ENCODE measurements at places on chromosomes 5 and 9.

GRCh38 chr9:34611251-34611810 is 566 bp downstream of the RPP25L start:
- no peak for DNase-seq

DNA sequence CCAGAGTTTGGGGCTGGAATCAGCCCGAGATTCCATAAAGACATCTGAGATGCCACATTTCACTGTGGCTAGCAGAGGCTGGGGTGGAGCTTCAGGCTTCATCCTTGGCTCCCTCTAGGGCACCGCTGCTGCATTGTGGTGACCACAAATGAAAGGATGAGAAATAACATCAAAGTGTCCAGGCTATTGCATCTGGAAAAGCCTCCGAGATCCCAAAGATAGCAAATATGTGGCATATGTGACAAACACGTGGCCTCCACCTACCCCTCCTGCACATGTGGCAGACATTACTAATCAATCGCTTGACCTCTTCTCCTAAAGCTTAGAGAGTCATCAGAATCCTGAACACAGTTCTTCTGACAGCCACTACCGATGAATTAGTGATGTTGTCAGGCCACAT is 4.5 kb downstream of the SPARC start:
- DNase-seq: no peak

GRCh38 chr5:32587067-32587551 is 1.8 kb downstream of the SUB1 start:
- DNase-seq: no peak

- no peak for DNase-seq
Observed at GRCh38 chr5:166123717-166124116, 2167.7 kb upstream of the WWC1 start.

DNA sequence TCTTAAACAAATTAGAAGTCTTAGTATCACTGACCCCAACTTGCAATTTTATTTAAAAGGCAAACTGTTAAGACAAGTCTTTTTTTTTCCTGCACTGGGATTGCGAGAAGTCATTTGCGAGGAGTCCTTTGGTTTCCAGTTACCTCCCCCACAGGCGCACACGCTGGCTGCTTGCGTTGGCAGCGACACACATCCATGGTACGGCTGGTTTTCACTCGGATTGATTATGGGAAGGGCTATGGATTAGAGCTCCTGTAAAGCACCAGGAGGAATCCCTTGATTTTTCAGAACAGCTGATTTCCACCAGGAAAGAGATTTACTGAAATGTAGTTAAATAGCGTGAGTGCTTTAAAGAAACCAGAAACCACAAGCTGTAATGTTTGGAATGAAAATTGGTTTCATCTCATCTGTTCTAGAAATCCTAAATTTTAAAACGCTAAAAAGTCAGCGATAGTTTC is 737 bp downstream of the SLC1A3 start:
- DNase-seq: no peak

DNA sequence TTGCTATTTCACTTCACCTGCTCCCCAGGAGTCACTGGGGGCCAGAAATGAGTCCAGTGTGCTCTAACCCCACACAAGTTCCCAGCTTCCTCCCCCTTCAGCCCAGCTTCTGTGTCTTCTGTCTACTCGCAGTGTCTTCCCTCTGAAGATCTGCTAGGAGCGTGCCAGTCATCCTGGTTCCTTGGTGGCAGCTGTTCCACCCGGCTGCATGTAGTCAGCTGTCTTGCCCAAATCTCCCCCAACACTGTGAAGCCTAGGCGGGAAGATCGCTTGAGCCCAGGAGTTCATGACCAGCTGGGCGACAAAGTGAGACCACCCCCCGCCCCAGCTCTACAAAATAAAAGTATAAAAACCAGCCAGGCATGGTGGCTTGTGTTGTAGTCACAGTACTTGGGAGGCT is 154.0 kb downstream of the GDNF start:
- DNase-seq: no peak

GRCh38 chr5:31770998-31771397 is 132.1 kb downstream of the PDZD2 start:
- no peak for DNase-seq

DNA sequence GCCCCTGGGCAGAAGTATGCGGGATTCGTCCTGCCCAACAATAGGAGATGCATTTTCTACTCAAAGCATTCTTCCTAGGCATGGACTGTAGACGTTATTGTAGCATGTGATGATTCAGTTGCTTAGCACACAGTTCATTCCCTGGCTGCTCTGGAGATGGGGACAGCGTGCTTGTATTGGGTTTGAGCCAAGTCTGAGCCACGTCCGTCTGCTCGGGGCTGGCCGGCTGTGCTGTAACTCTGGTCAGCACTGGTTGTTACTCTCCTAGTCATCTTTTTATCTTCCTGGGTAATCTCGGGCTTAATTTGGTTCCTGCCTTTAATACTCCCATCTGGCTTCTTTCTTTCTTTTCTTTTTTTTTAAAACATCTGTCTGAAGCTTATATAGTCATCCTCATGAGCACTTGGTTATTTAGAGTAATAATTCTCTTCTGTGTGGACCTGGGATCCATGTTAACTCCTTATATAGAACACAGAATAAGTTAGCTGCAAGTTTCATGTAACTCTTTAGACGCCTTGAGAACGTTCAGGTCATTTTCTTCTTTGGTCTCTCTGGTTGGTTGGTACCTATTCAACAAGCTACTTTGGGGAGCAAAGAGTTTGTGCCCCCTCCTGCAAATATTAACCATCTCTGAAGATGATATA is 118.8 kb upstream of the RPS23 start:
- DNase-seq: no peak

GRCh38 chr9:96175001-96175400 is 127.0 kb downstream of the HSD17B3 start:
- no peak for DNase-seq

- no peak for DNase-seq
Observed at GRCh38 chr5:20678386-20678785, 690.4 kb upstream of the CDH18 start.

GRCh38 chr9:85917756-85918155 is 23.2 kb upstream of the NAA35 start:
- DNase-seq: no peak

DNA sequence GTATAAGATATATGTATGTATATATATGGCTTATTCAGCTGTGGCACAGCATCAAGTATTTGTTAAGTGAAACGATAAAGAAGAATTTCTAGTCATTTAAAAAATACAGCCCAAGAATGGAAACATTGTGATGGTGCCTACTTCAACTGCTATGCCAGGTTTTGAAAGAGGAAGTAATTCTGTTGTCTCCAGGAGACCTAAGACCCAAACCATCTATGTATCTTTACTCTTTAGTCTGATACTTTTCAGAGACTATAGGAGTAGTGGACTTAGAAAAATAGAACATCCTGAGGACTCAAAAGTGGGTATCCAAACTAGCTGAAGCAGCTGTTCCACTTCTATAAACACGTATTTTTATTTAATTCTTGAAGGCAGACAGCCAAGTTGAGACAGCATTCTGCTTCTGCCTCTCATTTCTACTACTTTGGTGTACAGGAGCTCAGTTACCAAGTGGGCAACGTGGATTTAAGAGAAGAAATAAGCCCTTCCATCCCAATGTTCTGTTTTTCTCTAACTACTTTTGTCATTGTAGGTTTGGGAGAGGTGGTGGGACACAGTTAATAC is 110.7 kb downstream of the RPS23 start:
- DNase-seq: no peak

- DNase-seq: no peak
Observed at GRCh38 chr5:177542816-177543465, 11.4 kb downstream of the FAM193B start.

DNA sequence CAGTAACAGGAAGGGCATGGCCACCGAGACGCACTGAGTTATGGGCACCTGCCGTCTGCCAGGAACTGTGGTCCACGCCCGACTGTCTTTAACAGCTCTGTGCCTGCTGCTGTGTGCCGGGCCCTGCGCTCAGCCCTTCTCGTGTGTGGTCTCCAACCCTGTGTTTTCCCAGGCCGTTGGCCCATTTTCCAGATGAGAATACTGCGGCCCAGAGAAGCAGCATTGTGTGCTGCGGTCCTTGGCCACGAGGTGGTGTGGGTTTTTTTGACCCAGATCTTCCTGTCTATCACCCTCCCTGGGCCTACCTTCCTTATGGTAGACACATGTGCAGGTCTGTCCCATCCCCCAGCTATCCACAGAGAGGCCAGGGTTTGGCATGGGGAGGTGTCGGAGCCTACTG is 47.0 kb downstream of the RXRA start:
- DNase-seq: no peak

All from stimulated activated CD4-positive, alpha-beta T cell treated with anti-CD3 and anti-CD28 coated beads, Interleukin-1b, Interleukin-23, amount 100 ng/mL, for 1 hour (primary cell).